GM12865 (cell line): ENCODE measurements at places on chromosomes 1 and 21.

DNA sequence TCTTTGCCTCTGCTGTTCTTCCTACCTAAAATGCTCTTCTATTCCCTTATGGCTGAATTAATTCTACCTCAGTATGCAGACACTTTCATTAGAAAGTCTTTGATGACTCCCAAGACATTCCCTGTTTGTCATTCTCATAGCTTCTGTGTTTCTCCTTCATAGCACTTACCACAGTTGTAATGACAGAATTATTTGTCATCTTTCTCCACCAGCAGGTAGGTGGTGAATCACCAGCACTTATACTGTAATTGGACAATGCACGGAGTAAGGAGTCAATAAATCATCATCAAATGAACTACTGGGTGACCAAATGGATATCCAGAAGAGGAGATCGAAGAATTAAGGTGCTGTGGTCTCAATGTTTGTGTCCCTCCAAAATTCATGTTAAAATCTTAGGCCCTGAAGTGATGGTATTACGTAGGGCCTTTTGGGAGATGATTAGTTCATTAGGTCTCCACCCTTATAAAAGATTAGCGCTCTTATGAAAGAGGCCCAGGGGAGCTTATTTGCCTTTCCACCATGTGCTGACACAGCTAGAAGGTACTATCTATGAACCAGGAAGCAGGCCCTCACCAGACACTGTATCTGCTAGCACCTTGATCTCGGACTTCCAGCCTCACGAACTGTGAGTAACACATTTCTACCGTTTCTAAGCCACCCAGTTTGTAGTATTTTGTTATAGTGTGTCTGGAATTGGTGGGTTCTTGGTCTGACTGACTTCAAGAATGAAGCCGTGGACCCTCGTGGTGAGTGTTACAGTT, 2.4 kb upstream of the CCT8 start:
- DNase-seq, result no peak

DNA sequence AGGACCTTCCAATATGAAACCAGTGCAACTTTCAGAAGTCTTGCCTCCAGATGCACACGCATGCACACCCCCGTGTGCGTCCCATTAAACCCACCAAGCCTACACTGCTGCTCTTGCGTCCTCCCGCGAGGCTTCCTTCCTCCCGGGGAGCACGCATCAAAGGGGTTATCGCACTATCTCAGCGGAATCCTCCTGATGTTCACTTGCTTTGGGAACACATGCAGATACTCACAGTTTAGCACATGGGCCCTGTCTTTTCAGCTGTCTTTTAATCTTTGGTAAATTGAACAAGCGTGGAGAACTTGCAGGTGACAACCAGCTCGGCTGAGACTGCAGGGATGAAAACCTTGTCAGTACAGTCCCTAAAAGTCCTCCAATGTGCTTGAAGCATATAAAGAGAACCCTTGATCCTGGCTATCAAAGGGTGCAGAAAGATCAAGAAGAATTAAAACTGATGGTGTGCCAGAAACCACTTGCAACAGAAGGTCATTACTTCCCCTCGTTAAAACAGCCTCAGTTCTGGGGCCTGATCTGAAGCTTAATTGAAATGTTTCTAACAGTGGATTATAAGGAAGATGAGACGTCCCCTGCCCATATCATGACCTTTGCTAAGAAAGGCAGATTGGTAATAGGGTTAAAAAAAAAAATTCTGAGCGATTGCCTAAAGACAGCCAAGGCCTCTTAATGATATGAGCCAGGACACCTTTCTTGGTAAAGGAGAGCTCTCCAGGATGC, 149.4 kb upstream of the LMO4 start:
- DNase-seq, result no peak

GRCh38 chr1:163107655-163108054, 38.5 kb downstream of the RGS4 start:
- DNase-seq, result no peak

GRCh38 chr1:198756470-198756869, 117.6 kb downstream of the PTPRC start:
- no peak for DNase-seq

DNA sequence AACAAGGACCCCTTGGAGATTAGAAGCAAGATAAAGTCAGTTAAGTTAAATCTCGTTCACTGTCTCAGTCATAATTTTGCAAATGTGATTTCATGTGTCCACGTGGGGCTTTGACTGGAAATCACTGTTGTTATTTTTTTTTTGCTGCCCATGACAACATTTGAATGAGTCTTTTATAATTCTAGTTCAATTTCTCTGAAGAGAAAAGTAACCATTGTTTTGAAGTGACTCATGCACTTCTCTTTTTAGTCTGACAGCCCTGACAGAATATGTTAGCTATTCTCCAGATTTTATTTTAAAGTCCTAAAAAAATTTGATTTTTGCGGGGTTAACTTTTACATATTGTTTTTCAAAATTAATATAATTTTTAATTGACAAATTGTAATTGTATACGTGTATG, 30.7 kb upstream of the NLRP3 start:
- DNase-seq, result no peak

- peak; percentile 41 for DNase-seq
Observed at GRCh38 chr1:237507005-237507404, 383.7 kb downstream of the ZP4 start.
